ENCODE measurements at places on chromosomes 2 and 18.

GRCh38 chr18:59748628-59749360, 51.6 kb upstream of the CCBE1 start:
- DNase-seq, result no peak

- DNase-seq, result no peak
Measured at GRCh38 chr18:75226956-75227316, 16.3 kb downstream of the TSHZ1 start.

DNA sequence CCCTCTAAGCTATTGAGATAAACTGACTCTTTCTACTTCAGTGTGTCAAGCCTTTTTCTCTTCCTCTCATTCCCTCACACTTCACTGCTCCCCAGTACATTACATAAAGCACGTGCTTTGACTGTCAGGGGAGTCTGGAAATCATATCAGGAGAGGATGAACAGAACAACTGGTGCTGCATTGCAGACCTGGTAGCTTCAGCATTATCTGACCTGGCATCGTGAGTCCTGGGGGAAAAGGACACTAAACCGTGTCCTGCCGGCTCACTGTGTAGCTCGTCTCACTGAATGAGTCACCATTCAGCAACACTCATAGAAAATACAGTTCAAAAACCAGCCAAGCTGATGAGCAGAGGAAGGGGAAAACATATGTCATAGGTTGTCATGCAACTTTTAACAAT, 108.5 kb upstream of the UNC80 start:
- DNase-seq, result no peak

DNA sequence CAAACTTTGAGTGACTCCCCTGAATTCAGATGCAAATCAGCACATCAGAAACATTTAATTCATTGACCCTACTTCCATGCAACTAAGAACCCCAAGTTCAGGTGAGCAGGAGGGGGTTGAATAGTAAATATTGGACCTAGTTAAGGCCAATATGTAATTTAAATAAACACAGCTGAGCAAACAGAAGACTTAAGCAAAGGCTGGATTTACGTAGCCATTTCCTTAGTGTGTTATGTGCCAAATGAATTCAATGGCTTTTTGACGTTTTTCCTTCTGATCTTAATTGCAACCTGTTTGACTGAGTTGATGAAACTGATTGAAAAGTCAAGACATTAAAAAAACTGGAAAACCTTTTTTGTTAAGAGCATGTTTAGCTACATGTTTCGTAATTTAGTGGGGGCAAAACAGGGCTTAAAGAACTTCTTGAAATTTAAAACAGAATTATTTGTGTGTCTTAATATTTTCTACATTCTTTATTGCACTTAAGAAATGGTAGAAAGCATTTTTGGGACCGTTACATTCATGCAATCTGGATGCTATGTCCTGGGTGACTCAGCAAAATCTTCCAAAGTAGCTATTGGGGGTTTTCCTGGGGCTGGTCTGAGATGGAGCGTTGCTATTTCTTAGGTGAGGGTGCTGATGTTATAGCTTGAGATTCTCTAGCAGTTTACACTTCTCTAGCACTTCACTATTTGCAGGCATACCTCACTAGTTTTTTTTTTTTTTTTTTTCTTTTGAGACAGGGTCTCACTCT, 25.5 kb upstream of the KCNE4 start:
- peak; percentile 10 for DNase-seq

DNA sequence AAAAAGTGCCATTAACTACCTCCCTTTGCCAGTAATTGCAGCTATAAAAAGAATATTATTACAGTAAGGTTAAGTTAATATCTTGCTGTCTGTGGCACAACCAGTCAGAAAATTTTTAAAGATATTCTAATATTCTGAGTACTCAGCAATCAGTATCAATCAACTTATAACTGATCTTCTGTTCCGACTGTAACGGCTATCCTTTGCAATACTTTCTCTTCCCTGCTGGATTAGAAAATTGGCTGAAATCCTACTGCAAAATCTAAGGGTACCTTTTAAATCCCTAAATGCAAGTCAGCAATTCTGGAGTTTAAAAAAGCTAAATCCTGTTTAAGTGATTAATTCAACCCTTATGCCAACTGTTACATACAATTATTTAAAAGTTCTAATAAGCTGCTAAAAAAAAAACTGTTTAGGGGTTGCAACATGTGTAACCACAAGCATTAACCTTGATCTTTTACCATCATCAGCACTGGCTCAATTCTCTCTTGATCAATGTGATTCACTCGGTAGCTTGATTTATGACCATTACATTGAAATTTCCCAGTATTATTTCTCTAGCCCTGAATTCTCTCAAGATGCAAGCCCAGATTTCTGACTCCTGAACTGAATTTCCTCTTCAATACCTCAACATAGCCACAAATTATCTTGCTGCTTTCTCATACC, 20.5 kb downstream of the GAREM1 start:
- no peak for DNase-seq

DNA sequence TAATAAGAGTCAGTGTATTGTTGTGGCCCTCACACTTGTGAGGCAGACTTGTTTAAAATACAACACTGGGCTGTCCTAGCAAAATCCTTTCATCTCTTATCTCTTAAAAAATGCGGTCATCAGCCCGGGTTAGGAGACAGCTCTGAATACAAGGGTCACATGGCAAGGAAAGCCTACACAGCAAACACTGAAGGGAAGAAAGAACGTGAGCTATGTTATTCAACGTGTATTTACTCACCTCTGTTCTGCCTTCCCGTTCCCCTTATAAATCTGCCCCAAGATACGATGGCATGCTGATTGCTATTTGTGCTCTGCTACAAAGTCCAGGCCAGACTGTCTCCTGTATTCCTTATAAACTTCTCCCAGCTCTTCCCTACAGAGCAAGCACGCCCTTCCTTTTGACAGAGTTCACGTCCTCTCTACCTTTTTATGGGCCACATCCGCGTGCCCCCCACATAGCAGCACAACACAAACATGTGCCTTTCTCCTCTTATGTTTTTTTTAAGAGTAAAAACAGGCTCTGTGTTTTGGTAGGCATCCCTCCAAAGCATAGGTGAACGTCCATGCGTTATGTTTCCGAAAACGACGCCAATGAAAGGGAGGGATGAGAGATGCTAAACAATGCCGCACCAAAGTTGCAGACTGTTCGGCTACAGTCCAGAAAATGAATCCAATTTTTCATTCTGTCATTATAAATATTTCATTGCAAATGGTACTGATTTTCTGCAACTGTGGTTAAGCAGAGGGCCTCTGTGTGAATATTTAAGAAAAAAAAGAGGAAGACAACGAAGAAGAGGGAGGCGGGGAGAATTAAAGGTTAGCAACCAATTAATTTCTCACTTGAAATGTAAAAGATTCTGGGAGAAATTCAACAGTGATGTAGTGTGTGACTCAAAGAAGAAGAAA, 274.7 kb downstream of the ZNF521 start:
- no peak for DNase-seq

- DNase-seq, result no peak
Measured at GRCh38 chr2:237320801-237321560, 93.0 kb downstream of the COL6A3 start.

- DNase-seq, result no peak
Measured at GRCh38 chr2:212364112-212364985, 174.3 kb downstream of the ERBB4 start.

DNA sequence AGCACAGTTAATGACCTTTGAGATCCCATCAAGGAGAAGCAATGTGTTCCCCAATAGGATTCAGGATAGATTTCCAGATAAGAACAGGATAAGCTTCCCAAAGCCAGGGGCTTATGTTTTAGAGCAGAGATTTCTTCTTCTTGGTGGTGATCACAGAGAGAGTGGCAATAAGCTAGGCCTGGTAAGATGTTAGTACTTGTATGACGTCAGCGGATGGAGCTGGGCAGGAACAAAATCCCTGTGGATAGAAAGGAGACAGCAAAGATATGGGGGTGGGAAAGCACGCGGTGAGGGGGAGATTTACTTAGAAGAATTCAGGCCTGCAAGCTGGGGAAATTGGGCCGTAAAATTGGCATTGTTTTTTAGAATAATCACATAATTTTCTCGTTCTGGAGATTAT, 323.0 kb downstream of the MTX2 start:
- no peak for DNase-seq

DNA sequence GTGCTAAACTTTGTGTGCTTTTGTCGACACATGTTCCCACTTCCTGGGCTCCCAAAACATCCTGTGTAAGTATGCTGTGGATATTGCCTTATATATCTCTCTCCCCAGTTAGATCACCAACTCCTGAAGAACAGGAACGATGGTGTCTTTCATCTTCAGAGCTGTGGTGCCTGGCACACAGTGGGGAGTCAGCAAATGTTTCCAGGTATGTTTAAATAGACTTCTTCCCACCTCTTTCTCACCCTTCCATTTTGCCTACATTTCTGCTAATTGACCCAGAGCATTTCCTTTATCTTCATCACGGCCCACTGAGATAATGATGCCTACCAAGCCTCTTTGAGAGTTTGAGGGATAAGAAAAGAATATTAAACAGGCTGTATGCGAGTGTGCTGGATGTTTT, 60.7 kb downstream of the RND3 start:
- DNase-seq, result no peak

GRCh38 chr2:224151161-224151560, 112.1 kb upstream of the SERPINE2 start:
- DNase-seq, result no peak

DNA sequence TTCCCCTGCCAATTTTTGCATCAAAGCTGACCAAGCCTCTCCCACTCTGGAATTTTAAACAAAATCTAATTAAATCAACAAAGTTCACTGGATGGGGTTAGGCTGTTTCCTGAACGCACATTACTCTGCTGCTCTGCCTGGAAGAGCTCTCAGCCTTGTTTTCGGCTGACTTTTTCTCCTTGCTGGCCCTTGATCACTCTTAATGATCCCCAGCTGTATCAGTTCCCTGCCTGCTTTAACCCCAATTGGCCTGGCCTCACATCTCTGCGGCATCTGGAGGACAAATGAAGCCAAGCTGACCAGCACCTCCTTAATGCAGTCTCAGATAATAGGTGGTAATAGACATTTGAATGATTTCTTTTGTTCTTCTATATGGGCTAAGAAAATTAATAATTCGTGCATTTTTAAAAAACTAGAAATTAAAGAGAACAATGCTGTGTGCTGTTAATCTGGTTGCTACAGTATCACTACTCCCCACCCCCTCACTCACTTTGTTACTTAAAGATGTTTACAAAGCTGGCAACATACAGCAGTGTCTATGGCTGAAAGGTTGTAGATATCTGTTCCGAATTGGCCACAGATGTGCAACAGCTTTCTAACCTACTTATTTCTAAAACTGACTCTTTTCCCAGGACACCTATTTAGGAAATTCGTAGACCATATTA, 415.2 kb upstream of the KCNH7 start:
- DNase-seq, result no peak

DNA sequence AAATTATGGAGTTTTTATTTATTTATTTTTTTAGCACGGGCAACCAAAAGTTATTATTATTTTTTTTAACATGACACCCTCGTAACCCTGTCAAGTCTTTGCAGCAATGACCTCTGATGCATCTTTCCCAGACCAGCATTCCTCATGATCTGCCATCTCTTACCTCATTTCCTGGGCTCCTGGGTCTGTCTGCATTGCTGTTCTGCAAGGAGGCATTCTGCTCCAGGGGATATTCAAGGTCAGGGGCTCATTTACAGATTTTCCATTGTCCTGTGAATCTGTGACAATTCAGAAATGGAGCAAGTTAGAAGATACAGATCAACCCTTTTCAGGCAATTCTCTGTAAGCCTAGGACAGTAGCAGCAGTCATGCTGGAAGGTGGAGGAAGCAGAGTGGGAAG, 43.0 kb downstream of the NGEF start:
- no peak for DNase-seq

DNA sequence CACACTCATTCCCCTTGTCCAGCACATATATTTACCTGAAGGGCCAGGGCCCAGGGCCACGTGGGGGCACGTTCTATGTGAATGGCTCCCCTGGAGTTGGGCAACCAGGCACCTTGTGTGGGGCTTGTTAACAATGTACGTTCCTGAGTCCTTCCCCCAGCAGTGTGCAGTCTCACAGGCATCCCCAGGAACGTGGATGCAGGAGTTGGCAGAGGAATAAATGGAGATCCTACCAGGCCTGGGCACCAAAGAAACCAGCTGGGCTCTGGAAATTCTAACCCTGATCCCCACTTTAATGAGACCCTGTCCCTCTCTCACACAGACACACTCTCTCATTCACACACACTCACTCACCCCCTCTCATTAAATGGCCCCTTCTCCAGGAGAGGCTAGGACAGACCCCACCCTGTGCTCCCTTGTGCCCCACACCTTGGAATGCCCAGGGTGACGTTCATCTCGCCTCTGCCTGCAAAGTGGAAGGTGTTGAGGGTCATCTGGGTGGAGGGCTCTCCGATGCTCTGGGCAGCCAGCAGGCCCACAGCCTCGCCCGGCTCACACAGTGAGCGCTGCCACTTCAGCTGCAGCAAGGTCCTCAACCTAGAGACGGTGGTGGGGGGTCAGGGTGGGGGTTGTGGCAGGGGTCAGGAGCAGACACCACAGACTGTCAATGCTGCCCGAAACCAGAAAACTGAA, 65.6 kb downstream of the POLR1A start:
- DNase-seq, result no peak

DNA sequence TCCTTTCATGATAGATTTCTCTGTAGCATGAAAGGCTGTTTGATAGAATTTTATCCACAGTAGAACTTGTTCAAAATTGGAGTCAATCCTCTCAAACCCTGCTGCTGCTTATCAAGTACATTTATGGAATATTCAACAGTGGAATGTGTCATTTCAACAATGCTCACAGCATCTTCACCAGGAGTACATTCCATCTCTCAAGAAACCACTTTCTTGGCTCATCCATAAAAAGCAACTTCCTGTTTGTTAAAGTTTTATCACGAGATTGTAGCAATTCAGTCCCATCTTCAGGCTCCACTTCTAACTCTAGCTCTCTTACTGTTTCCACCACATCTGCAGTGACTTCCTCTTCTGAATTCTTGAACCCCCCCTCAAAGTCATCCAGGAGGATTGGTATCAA, 29.4 kb downstream of the PDCL3 start:
- no peak for DNase-seq

DNA sequence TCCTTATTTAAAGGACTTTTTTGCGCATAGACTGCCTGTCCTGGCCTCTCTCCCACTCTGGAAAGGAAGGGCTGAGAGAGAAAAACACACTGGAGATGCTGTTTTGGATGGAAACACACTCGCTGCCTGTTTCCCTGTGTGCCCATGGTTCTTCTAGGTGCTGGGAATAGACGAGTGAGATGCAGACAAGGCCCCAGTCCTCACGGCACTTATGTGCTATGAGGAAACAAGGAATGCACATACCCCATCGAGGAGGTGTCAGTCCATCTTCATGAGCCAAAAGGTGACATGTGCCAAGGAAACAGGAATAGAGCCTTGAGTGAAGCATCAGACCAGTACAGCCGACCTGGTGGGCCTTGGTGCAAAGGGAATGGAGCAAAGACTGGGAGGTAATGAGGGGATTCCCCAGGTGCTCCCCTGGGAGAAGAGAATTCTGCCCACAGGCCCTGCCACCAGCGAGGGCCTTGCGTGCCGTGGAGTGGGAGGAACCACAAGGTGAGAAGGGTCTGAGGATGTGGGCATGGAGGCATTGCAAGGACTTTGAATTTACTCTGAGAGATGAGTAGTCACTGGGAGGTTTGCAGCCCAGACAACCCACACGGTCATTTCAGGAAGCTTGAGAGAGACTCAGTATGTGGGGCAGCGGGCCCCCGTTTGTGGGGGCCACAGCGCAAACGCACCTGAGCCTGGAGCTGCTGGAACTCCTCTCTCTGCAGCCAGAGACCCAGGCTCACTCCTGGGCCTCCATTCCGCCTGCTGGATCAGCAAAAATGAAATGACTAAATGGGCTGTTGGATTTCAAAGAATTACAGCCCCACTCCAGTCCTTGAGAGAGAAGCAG, 197.5 kb upstream of the COPS8 start:
- DNase-seq, result no peak
